Skeletal muscle cell (primary cell): ENCODE measurements at places on chromosomes 2 and 18.

DNA sequence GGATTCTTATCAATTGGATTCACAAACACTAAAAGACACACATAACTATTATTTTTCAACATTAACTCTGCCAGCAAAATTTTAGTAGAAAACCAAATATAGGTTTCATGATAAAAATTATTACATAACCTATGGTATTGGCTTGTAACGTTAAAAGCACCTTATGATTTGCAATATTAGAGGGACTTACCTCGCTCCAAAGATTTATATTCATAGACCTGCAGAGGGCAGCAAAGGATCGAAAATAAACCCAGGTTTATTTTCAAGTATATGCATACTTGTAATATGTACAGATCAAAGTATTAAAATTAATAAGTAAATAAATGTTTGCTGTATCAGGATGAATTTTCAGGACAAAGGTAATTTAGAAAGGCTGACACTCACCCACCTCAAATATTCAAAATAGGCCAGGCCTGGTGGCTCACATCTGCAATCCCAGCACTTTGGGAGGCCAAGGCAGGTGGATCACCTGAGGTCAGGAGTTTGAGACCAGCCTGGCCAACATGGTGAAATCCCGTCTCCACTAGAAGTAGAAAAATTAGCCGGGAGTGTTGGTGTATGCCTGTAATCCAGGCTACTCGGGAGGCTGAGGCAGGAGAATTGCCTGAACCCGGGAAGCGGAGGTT lies 45.3 kb downstream of the LRPPRC start:
- no peak for DNase-seq

GRCh38 chr2:108911807-108912628 lies 77.0 kb downstream of the EDAR start:
- DNase-seq: no peak

- no peak for DNase-seq
These were observed 158.0 kb downstream of the RAPGEF4 start for GRCh38 chr2:172893671-172894070.

- DNase-seq: no peak
These were observed 169.4 kb downstream of the ZNF385B start for GRCh38 chr2:179692043-179692442.
